ENCODE measurements at places on chromosomes 4 and X.

- DNase-seq: no peak
Observed at GRCh38 chrX:122445466-122445865, 738.6 kb upstream of the GRIA3 start.

DNA sequence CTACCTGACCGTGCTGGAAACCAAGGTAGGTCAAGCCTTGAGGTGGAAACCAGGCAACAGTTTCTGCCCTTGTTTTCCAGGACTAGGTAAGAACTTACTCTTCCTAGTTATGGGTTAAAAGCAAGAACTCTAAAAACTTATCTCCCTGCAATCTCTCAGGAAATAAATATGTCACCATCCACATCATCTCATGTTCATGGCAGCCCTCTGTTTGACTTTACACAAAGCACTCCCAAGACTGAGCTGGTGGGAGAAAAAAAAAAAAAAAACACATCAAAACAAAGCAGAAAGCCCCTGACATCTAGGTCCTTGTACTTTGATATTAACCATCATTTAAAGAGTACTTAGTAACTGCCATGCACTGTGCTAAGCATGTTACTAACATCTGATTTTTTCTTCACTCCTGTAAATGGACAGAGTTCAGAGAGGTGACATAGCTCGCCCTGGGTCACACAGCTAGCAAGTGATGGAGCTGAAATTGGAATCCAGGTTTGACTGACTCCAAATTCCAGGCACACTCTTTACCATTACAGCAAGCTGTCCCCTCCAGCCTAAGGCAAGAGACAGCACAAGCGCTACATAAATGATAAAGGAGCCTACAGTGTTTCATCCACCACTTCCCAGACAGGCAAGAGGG is 102.8 kb upstream of the NOCT start:
- no peak for DNase-seq

DNA sequence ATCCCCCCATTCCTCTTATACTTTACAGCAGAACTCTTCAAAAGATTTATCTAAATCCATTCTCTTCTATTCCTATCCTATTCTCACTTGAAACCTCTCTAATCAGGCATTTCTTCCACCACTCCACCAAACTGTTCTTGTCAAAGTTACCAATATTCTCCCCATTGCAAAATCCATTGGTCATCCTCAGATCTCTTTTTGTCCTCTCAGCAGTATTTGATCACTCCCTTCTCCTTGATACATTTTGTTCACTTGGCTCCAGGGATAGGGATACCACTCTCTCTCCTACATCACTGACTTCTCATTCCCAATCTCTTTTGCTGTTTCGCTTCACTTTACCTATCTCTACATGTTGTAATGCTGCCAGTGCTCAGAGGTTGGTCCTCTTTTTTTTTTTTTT is 2.8 kb upstream of the MTMR8 start:
- DNase-seq: no peak

DNA sequence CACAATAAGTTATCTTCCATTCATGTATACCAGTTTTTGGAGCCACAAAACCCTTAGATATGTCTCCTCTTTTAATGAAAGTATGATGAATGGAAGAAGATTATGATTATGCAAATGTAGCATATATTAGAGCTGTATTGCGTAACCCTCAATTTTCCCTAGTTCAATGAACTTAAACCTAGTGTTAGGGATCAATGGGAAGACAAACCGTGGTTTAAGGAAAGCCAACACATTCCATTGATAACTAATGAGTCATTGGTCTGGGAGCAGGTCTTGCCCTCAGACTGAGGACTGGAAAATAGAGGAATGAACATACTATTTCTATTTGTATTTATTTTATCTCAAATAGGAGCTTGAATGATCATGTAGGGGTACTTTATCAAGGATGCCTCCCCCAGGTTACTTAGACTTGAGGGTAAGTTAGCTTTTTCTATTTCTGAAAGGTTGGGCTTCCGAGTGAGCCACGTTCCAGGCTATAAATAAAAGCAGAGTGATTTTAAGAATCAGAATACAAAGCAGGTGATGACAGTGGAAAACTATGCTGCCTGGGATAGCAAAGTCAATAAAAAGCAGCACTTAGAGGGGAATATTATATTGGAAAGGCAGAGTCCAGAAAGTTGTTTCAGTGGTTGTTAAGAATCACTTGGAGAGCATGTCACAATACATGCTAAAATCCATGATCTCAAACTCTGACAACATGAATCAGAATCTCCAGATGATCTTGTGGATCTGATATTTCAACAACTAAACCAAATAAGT is 356.0 kb downstream of the ADAM29 start:
- no peak for DNase-seq

GRCh38 chr4:139126898-139127297 is 50.1 kb downstream of the ELF2 start:
- no peak for DNase-seq

- no peak for DNase-seq
Observed at GRCh38 chr4:32884198-32884597, 2164.0 kb downstream of the PCDH7 start.

DNA sequence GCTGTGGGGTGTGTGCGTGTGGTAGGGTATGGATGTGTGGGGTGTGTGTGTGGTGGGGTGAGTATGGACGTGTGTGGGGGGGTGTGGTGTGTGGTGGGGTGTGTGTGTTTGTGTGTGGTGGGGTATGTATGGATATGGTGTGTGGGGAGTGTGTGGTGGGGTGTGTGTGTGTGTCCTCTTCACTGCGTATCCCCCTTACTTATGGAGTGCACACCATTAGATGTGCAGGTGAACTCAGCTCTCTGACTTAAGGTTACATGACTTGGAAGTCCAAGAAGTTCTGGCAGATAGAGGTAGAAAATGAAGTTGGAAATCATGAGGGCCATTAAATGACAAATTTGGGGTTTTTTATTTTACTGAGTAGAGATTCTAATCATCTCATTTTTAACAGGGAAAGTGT is 182.5 kb downstream of the PALLD start:
- no peak for DNase-seq

All from activated naive CD4-positive, alpha-beta T cell treated with anti-CD3 and anti-CD28 coated beads, Interleukin-2, amount 50 U/mL, for 16 hours (primary cell).